ENCODE measurements at places on chromosomes 6 and 20.
A peak's percentile ranks its signal among the peaks of the same experiment; 100 is the strongest.

- DNase-seq = no peak
Observed at GRCh38 chr6:157361886-157362285, 19.1 kb upstream of the ZDHHC14 start.

DNA sequence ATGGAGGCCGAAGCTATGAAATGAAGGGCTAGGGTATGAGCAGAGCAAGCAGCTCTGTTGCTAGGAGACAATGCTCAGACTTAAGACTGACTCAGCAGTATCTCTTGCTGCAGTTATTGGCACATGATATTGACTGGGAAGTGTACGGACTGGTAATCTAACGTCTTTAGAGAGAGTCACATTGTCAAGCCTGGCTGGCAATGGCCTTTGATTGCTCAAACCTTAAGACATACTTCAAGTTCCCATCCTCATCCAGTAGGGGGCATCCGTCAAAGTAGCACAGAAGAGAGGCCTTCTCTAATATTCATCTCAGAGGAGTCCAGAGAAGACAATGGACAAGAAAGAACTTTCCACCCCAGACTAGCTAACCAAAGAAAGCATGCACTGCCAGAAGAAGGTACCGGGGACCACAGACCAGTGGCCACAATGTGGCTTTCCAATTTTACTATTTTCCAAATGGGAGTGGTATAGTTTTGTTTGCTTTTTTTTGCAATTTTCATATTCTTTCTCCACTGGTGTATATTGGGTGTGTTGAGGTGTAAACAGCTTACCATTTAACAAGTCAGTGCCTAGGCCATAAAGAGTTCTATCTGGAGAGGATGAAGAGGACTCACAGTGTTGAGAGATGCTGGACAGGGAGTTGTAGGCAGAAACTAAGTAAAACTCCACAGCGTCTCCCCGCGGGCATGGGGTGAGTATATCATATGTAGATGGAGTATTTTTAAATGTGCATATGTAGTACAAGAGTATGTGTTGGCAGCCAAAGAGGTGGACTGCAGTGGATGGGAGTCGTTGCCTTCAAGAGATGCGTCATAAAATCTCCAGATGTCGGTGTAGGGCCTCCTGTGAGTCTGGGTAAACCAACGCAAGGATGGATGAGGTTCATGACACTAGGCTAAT is 36.7 kb downstream of the LRFN2 start:
- DNase-seq = no peak

DNA sequence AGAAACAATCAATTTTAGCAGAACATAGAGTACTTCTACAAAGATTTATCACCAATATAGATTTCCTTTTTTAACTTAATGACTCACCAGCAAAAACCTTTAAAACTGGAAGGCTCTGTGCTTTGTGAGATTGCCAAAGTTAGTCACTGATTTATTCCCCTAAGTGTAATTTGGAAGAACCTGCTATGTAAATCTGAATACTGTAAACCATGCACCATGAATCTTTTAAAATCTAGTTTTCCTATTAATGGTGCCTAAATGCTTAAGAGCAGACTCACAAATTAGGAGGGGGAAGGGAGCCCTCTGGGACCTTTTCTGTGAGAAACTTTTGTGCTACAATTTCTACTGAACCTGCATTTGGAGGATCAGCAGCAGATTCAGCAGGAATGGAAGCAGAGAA is 57.8 kb upstream of the PNRC1 start:
- no peak for DNase-seq

GRCh38 chr6:145629478-145629877 is 105.8 kb downstream of the EPM2A start:
- no peak for DNase-seq

DNA sequence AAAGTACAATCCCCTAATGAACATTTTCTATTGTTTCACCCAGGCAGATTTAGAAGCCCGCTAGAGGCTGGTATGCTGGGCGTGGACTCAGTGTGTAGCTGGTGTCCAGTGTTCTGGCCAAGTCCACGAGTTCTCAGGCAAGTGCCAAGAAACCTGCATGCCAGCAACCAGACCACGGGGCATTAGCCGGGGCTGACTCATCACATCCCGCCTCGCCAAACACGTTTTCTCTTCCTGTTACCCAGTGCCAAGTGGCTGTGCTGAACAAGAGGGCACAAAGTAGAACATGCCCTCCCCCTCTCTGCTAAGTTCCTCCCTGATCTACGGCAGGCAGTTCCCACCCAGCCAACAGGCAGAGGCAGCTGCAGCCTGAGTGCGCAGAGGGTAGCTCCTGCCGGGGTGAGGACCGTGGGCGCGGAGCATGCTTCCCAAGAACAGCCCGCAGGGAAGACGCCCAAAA is 29.6 kb downstream of the RAMACL start:
- peak; percentile 86 for DNase-seq

DNA sequence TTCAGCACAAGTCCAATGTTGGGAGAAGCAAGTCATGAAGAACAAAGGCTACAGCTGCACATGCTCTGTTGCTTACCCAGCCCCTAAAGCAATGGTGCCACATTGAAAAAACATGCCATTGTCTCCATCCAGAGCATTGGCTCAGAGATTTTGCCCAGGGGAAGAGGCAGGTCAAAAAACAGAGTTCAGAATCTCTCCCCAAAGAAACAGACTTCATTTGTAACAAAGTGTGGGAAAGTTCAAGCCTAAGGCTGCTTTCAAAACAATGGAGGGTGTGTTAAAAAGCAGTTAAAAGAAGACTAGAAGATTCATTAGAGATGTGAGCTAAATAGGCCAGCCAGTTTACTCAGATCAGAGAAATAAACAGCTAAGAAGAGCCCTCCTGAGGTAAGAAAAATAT is 63.6 kb downstream of the DZANK1 start:
- DNase-seq = no peak

DNA sequence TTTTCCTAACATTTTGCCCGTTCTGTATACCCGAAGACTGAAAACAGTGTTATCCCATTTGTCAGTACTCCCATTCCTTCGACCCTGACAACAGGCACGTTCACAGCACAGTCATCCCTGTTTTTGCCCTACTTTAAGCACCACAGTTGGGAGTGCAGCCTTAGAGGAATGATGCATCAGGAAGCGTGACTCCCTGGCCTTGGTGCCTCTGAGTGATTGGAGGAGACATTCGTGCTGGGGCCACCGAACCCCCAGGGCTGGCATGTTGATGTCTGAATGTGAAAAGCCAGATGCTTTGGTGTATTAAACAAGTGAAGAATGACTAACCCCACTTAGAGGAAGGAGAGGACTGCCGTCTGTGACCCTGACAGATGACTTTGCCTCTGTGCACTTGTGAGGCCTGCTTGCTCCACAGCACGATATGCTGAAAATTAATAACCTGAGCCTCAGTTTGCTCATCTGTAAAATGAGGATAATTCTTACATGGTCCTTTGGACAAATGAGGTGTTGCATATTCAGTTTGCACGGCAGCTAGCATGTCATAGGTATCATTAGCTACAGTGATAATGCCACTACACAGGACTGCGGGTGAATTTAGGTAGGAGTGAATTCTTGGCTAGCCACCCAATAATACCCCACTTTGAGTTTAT is 36.0 kb downstream of the STK35 start:
- DNase-seq = peak; percentile 24

DNA sequence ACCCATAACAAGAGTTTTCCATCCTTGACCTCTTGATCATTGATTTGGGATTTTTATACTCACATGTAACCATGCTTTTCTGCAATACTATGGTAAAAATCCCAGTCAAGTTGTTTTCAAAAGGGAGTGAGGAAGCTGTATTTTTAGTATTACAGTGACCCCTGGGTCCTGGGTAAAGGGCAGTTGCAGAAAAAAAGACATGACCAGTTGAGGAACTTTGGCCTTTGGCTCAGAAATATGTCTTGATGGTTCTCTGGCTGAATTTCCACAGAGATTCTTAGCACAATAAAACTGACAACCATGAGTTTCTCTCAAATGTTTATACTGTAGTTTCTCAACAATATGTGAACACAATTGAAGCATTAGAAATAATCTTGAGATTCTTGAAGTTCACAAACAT is 28.6 kb upstream of the PRL start:
- no peak for DNase-seq

DNA sequence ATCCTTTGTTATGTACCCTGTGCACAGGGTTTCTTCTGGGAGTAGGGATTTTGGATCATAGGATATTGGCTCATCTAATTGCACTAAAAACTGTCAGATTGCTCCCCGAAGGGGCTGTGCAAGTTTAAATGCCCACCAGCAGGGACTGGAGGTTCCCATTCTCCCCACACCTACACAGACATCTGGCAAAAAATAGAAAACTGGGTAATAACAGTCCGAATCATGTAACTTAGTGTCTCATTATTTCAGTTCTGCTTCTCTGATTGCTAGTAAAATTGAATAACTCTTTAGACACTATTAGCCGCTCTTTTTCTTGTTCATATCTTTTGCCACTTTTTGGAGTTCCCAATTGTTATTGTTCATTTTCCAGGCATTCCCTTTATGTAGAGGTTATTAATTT is 5.3 kb downstream of the PSMF1 start:
- no peak for DNase-seq

- peak; percentile 85 for DNase-seq
Observed at GRCh38 chr6:98946879-98947410, 801 bp downstream of the FBXL4 start.

DNA sequence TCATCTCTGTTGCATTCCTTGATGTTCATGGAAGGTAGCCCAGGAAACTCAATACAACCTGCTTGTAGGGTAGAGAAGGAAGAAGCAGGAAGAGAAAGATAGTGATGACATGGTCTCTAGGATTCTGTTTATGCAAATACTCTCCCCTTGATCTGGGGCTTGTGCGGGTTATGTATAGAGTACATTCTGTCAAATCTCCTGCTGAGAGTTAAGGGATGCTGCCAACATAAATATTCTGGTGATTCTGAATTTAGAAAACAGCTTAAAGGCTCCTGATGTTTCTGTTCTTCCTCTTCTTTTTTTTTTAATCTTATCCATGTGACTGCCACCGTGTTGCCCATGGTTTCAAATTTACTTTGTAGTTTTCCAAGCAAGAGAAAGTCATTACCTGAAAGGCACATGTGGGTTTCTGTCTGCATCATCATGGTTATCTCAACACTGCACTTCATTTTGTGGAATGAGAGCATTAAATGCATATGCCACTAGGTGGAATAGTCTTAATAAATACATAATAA is 150.6 kb downstream of the RPS12 start:
- DNase-seq = no peak

DNA sequence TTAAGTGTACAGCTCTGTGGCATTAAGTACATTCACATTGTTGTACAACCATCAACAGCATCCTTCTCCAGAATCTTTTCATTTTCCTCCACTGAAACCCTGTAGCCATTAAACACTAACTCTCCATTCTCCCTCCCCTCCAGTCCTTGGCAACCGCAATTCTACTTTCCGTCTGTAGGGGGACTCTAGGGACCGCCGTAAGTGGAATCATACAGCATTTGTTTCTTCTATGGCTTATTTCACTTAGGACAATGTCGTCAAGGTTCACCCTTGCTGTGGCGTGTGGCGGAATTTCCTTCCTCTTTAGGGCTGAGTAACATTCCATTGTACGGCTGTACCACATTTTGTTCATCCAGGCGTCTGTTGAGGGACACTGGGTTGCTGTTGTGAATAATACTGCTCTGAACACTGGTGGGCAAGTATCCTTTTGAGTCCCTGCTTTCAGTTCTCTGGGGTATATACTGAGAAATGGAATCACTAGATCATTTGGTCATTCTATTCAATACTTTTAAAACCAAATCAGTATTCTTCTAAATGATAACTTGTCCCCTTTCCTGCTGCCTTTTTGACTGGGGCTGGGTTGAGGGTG is 50.7 kb downstream of the PPP1R3G start:
- no peak for DNase-seq

DNA sequence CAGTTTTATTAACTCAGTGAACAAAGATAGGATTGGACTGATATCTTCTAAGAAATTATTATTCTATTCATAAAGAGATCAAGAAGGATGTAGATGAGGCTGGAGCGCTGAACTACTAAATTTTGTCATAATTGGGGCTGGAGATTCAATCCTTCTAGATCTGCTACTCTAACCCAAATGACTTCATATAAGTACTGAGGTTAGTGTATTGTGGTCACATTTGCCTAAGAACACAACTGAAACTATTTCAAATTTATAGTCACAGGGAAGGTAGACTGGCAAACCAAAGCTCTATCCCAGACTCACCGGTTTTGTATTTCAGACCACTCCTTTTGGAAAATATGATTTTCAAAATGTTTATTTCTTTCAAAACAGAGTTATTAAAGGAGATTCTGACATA is 96.7 kb downstream of the BMP5 start:
- DNase-seq = no peak

GRCh38 chr6:148175550-148176188 is 167.0 kb upstream of the SASH1 start:
- DNase-seq = no peak

GRCh38 chr20:33732166-33732970 is 572 bp downstream of the ZNF341 start:
- peak; percentile 99 for DNase-seq

DNA sequence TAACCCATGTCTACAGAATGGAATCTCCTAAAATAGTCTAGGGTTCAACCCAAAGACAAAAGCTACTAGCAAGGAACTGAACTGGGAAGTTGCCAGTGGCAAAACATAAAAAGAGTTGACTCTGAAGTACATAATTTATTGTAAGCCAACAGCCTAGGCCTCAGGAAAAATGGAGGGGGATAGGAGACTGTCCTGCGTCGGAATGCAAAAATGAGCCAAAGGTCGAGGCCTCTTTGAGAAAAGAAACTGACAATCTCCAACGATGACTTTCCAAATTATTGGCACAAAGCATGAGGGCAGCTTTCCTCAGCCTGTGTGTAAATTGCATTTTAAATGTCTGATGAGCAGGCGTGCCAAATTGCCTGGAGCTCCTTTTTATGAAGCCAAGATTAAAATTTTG is 2.1 kb downstream of the COL12A1 start:
- DNase-seq = no peak

DNA sequence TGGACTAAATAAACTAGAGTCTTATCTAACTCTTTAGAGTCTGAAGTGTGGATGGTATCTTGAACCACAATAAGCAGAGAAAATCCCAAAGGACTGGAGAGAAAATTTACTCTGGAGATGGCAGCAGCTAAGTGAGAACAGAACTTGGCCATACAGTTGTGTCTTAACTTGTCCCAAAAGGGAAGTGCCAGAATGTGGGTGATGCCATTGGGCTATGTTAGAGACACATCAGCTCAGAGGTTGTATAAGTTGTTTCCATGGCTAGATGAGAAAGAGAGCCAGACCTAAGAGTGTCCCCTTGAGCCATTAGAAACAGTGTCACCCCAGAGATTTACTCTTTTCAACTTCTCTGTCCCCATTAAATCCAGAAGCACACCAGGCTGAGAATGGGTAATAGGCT is 36.2 kb downstream of the FOXO3 start:
- no peak for DNase-seq

DNA sequence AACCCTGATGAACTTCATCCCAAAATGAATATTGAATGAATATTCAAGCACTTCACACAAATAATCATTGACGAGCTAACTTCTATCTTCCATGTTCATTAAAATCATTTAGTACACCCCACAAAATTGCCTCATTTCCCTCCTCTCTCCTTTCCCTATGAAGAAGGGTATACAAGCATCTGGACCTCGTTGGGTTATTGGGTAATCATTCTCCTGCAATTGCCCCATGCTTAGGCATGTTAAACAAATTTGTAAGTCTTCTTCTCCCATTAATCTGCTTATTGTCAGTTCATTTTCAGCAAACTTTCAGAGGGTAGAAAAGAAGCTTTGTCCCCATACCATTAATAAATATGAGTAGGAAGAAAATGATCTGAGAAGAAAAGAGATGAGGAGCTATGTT is 27.6 kb downstream of the PRKN start:
- DNase-seq = no peak

Data from spleen (tissue), 13 donors.